ENCODE measurements at places on chromosomes 12 and 14. TPM values are rescaled to one million over a fixed set of nuclear protein-coding genes. Genes with fewer than 3 reads are reported as not detected.

DNA sequence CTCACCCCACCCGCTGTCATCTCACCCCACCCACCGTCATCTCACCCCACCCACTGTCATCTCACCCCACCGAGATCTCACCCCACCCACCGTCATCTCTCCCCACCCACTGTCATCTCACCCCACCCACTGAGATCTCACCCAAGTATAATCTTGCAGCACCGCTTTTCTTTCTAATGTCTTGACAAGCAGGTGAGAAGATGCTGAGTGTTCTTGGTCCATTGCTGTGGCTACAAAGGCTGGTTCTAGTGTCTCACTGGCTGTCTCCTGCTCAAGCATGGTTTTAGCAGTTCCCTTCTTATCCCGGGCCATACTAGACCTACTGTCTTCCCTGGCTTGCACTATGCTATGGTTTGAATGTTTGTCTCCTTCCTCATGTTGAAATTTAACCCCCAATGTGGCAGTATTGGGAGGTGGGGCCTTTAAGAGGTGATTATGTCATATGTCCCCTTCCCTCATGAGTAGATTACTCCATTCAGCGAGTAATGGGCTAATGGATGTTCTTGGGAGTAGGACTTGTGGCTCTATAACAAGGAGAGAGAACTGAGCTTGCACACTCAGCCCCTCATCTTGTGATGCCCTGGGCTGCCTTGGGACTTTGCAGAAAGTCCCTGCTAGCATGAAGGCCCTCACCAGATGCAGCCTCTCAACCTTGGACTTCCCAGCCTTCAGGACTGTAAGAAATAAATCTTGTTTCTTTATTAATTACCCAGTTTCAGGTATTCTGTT is 47.7 kb upstream of the PPP2R5C start:
- no peak for DNase-seq

DNA sequence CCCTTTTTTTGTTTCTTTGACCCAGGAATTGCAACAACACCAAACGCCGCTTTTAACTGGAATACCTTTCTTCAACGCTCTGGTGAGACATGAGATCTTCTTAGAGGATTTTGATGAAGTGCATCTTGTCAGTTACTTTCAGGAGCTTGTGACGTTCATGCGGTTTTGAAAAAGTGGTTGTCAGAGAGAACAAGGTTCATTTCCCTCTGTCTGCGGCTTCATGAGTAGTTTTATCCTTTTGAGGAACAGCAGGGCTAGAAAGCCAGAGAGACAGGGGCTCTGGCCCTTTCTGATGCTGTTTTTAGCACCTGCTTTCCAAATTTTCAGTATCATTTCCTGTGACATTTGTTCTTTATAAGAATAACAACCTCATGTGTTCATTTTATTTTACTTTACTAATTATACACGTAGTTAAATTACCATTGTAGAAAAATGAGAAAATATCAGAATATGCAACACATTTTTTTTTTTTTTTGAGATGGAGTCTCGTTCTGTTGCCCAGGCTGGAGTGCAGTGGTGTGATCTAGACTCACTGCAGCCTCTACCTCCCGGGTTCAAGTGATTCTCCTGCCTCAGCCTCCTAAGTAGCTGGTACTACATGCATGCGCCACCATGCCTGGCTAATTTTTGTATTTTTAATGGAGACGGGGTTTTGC is 61.8 kb downstream of the GLT1D1 start:
- no peak for DNase-seq

GRCh38 chr14:59394268-59394667 is 70.9 kb downstream of the GPR135 start:
- peak; percentile 60 for DNase-seq

- no peak for DNase-seq
Observed at GRCh38 chr12:25433581-25434325, 119.3 kb downstream of the LMNTD1 start.

FLVCR2 gene
- 0.85 TPM for total RNA-seq

DNA sequence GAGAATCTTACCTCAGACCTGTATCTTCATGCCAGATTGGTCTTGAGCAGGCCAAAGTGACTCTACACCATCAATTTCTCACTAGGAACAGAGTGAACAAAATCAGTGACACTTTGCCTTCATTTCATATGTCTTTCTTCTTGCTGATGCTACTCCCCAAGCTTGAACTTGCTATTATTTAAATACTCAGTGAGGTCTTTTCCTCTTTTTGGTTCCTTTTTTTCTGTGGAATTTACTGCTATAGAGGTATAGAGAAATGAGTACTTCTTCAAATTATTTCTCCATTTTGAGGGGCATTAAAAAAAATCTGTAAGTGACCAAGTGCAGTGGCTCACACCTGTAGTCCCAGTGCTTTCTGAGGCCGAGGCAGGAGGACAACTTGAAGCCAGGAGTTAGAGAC is at the start of gene GPR33:
Gene GPR33, minus strand, starts transcription at position 154 of the 400 bp plus-strand sequence. CDS start 4,074 bp downstream, outside the sequence.
- no peak for DNase-seq

DNA sequence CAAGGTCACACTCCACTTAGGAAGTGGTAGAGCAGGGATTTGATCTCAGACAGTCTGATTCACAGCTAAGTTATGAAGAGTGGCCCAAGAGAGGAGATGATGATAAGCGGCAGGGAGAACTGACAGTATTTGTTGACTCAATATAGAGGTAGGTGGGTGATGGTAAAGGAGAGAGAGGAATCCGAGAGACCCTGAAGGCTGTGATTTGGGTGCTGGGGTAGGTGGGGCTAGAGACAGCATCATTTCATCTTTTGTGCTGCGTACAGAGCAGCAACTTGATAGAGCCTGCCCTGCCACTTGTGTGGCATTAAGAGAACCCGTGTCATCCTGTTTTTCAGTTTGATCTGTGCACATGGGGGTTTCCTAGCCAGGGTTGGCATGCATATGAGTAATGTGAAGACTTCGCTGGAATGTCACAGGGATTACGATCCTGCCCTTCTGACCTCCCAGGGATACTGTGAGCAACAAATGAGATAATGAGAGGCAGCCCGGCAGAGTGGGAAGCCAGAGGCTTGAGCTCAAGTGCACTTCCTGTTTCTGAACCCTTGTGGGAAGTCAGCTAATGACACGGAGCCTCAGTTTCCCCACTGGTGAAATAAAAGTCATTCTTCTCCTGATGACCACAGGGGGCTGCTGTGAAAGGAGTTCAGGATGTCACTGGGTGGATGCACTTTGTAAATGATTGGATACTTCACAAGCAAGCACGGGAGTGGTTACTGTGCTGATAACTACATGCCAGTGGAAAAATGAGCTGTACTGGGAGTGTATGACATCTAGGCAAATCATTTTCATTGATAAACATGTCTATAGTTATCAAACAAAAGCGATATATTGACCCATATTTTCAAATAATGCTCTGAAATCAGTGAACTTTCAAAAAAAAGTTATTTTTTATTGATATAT is 59.5 kb upstream of the IGF1 start:
- DNase-seq, result peak; percentile 93

DNA sequence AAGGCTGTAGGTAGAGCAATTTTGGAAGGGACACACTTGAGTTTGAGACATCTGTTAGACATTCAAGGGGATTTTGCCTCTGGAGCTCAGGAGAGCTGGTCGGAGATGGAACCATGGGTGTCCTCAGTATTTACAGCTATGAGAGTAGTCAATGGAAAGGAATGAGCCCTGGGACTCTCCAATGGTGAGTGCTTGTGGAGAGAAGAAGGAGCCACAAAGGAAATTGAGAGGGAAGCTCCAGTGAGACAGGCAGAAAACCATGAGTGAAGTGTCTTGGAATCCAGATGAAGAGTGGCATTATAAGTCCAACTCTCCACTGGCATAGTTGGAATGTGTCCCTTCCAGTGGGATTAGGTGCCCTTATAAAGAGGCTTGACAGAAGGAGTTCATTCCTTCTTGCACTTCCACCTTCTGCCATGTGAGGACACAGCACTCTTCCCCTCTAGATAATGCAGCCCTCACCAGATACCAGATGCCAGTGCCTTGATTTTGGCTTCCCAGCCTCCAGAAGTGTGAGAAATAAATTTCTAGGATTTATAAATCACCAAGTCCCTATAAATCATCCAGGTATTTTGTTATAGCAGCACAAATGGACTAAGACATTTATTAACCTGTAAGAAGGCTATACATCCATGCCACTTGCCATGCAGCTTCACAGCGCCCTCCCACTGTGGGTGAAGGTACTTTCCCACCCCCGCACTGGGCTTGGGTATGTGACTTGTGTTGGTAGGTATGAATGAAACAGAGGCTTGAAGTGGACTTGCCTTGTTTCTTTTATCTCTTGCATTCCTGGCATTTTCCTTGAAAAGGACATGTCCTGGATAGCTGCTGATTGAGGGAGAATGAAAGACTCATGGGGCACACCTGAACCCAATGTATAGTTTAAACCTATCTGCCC is 27.3 kb downstream of the LLPH start:
- DNase-seq, result no peak

DNA sequence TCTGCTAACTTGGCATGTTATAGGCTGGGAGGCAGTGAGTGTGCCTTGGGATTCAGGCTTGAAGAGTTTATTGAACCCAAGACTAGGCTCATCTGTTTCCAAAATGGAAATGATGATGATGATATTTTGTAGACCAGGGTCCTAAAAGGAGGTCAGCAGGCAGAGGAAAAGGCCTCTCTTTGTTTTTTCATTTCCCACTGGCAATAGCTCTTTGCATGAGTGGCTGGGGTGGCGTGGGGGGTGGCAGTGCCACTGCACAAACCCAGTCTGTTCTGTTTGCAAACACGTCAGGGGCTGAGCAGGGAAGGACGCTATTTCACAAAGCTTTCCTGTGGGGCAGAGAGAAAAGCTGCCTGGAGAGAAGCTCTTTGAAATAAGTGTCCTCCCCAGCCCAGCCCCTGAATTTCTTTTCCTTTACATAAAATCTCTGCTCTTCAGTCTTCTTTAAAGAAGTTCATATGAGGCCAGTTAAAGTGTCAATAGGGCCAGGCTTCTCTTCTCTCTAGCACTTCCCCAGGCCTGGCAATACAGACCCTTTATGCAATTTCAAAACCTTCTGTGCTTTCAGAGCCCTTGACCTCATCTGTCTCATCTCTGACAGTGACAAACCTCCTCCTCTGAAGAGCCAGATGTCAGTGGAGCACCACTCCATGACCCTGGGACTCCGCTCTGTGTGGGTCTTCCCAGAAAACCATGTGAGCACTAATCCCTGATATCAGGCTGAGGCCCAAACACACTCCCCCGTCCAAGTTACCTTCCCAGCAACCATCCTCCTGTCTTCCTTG is 72.8 kb downstream of the ZNF664 start:
- no peak for DNase-seq

PPP4R4 gene
- 2.0 TPM for total RNA-seq

DNA sequence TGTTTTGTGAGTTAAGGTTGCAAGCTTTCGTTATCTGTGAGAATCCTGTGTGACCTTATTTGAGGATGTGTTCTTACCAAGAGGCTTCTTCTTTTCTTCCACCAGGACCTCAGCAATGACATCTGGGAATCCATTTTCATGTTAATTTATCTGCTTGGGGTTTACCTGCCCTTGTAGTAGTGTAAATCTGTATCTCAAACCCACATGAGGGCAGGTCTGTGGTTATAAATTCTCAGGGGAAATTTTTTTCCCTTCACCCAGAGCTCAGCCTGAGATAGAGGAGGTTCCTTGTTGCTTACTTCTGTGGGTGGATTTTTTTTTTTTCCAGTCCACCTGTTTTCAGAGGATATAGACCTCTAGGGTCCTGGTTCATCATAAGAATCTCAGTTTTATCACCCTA is 70.8 kb downstream of the AKAP6 start:
- no peak for DNase-seq

GRCh38 chr12:132517740-132518100 is 27.8 kb downstream of the FBRSL1 start:
- DNase-seq, result no peak

GRCh38 chr12:88921434-88921833 is 341.2 kb upstream of the KITLG start:
- no peak for DNase-seq

DNA sequence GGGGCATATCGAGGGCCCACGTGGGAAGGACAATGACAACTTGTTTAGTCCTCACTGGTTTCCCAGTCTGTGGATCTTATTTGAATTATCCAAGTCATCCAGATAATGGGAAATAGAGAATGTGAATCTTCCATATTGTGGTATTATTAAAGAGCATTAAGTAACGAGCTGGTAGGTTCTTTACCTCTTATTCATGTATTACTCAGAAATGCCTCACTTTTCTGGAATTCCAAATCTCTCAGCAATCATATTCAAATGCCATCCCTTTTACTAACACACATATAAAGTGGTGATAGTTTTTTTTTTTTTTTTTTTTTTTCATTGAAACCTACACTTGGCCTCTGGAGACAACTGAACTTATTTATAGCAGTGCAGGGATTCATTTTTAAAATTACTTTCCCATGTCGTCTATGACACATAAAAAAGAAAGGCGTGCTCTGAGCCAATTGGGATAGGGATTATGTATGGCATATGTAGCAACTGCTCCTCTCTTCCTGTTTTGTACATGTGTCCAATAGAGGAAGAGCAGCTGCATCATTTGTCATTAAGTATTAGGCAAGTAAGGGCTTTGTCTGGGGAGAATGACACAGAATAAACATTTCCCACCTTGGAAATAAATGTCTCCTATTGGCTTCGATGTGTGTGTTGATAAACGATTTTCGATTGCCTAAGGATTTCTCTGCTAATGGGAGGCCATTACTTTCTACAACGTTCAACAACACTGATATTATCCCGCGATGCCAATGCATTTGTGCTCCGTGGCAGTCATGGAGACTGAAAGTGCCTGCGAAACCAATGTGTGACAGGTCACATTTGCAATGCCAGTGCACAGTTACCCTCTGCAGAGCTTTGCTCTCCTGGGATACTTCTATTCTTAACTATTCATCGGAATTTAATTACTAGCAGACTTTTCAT is 78.6 kb upstream of the IFNG-AS1 start:
- peak; percentile 97 for DNase-seq

CDC42BPB gene
- 42.1 TPM for total RNA-seq

DNA sequence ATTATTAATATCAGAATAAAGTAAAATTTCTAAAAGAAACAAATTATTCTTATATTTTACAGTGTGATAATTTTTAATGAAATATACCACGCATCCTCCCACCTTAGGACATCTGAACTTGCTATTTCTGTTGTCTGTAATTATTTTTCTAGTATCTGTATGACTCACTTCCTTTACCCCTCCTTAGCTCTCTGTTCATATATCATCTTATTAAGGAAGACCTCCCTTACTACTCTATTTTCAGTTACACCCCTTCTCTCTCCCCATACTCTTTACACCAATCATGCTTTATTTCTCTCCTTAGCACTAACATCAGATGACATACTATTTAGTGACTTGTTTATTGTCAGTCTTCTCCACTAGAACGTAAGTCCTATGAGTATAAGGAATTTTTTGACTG is 34.2 kb upstream of the C12orf50 start:
- peak; percentile 39 for DNase-seq

GRCh38 chr12:131636940-131637750 is 73.7 kb upstream of the SFSWAP start:
- DNase-seq, result no peak

GLIPR1L1 gene
- total RNA-seq, result not detected

- no peak for DNase-seq
Observed at GRCh38 chr14:98966475-98967162, 305.4 kb downstream of the BCL11B start.

DNA sequence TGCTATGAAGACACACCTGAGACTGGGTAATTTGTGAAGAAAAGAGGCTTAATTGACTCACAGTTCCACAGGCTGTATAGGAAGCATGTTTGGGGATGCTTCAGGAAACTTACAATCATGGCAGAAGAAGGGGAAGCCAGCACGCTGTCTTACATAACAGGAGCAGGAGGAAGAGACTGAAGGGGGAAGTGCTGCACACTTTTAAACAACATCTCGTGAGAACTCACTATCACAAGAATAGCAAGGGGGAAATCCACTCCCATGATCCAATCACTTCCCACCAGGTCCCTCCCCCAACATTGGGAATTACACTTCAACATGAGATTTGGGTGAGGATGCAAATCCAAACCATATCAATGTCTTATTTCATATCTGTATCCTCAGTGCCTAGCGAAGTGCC is 307.2 kb downstream of the ATP23 start:
- no peak for DNase-seq
